ENCODE measurements at places on chromosomes 11 and 22.

GRCh38 chr11:46339816-46340215 lies 7.4 kb upstream of the DGKZ start:
- DNase-seq, result no peak

DNA sequence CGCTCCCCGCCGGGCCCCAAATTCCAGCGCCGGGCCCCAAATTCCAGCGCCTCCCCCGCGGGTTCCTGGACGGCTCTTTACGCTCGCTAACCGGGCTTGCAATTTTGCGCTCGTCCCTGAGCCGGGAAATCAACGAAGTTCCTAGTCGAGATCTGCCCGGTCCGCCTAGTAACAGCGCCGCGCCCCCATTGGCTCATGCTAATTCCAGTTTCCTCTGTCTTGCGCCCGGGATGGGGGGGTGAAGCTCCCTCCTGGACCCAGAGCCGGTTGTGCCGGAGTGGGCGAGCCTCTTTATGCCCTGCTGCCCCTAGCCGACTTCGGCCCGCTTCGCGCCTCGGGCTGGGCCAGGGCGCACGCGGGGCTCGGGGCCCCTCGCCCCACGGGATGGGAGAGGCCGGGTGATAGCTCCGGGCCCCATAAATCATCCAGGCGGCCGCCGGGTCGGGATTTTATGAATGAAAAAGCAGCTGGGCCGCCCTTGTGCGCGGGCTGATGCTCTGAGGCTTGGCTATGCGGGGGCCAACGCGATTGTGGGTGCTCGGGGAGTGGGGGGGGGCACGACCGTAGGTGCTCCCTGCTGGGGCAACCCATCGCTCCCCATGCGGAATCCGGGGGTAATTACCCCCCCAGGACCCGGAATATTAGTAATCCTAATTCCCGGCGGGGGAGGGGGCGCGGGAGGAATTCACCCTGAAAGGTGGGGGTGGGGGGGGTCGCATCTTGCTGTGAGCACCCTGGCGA lies 1.8 kb upstream of the CCND1 start:
- peak; percentile 98 for DNase-seq

GRCh38 chr11:111756097-111756496 lies 10.1 kb downstream of the PPP2R1B start:
- DNase-seq, result no peak

- DNase-seq, result no peak
Observed at GRCh38 chr11:104198576-104198975, 34.6 kb upstream of the PDGFD start.
